ENCODE measurements at places on chromosomes 1 and 21.

GRCh38 chr1:171185091-171185490, at the start of gene FMO2:
FMO2 (plus strand) TSS chr1:171185300; CDS start chr1:171185714, 414 bp downstream.
- DNase-seq: no peak

DNA sequence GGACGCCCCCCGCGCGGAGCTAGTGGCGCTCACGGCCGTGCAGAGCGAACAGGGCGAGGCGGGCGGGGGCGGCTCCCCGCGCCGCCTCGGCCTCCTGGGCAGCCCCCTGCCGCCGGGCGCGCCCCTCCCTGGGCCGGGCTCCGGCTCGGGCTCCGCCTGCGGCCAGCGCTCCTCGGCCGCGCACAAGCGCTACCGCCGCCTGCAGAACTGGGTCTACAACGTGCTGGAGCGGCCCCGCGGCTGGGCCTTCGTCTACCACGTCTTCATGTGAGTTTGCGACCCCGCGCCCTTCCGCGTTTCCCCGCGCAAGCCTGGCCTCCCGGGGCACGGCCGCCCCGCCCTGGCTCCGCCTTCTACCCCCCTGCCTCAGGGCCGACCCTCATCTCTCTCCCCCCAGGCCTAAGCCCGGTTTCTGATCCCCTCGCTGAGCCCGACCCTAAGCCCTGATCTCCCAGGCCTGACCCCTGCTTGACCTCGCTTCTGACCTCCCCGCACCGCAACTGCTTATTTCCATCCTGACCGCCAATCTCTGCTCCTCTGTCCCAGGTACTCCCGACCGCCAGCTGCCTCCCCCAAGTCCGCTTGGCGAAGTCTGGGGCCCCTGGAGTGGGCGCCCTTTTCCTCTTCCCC, 669 bp downstream of the KCNQ4 start:
- DNase-seq: no peak

DNA sequence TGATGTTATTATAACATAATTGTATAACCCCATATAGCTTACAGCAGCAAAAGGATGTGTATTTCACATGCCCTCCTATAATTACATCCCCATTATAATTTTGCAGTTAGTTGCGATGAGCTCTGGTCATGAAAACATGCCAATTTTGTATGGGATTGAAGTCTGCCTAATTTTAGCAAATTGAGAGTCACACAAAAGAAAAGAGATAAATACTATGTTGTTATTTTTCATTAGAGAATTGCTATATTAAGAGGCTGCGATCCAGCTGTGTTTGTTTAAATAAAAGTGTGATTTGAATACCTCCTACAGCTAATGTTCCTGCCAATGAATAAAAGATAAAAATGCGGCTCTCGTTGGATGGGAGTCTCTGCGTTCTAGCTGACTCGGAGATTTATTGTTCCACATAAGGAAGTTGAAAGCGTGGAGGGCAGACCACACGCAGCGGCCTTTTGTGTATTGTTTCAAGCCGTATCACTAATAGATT, 461.0 kb upstream of the NFIA start:
- no peak for DNase-seq

DNA sequence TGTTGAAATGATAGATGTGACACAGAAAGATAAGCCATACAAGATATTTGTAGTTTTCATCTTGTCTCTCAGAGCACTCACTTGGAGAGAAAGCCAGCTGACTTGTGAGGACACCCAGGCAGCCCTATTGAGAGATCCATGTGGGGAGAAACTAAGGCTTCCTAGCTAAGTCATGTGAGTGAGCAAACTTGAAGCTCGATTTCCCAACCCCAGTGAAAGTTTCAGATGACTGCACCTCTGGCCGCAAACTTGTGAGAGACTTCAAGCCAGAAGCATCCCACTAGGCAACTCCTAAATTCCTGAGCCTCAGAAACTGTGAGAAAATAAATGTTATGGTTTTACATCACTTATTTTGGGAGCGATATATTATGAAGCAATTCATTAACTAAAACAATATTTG, 832.3 kb downstream of the LTN1 start:
- no peak for DNase-seq

GRCh38 chr1:68129536-68130250, 79.3 kb upstream of the DIRAS3 start:
- DNase-seq: no peak

DNA sequence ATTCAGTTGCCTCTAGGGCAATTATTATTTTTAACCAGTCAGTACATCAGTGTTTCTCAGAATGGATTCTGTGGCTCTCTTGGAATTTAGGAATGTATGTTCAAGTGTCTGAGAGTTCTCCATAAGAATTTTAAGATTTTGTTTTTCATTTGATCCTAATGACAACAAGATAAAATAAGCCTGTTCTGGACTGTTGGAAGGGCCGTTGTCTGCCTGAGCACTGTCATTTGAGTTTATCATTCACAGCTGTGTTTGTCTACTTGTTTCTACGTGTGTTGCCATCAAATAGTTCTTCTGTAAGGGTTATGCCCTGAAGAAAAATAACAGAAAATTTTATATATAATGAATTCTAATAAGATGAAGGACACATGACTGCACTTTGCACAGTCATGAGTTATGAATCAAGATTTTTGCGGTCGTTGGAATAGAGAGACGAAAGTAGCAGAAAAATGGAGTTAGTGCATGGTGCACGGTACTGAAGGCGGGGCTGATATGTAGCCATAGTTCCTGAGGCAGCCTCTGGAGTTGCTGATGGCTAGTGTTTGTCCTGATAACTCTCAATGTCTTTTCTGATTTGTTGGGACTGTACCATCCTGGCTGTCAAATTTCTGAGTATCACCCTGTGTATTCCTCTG, 92.5 kb downstream of the NOS1AP start:
- DNase-seq: no peak

GRCh38 chr1:17857996-17858395, 102.9 kb downstream of the ACTL8 start:
- DNase-seq: no peak

- no peak for DNase-seq
These were observed 32.6 kb downstream of the TNFRSF8 start for GRCh38 chr1:12095452-12096263.

DNA sequence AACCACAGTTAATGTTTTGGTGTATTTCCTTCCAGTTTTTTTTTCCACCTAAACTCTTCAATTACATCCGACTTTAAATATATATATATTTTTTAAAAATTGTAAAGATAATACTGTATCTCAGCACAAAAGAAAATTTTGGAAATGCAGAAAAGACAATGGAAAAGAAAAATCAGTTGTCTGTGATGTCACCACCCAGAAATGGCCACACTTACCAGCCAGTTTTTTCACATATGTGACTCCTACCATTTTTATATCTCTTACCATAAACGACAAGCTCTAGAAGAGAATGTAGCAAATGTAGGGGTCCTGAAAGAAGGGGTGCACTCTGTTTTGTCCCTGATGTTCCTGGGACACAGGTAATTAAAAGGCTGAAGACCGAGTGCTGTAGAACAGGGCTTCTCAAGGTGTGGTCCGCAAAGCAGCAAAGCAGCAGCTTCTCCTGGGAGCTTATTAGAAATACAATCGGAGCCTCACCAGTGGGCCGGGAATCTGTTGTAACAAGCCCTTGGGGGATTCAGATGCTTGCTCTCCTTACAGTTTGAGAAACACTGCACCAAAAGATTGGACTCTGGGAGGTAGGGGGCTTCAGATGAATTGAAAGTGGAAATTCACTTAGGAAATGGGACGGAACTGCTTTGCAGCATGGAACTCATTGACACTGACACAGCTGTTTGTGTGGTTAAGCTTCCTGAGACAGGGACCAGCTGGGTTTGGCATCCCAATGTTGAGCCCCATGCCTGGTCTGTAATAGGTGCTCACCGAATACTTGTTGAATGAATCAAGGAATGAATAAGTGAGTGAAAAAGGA, 44.1 kb downstream of the ALPL start:
- DNase-seq: no peak

DNA sequence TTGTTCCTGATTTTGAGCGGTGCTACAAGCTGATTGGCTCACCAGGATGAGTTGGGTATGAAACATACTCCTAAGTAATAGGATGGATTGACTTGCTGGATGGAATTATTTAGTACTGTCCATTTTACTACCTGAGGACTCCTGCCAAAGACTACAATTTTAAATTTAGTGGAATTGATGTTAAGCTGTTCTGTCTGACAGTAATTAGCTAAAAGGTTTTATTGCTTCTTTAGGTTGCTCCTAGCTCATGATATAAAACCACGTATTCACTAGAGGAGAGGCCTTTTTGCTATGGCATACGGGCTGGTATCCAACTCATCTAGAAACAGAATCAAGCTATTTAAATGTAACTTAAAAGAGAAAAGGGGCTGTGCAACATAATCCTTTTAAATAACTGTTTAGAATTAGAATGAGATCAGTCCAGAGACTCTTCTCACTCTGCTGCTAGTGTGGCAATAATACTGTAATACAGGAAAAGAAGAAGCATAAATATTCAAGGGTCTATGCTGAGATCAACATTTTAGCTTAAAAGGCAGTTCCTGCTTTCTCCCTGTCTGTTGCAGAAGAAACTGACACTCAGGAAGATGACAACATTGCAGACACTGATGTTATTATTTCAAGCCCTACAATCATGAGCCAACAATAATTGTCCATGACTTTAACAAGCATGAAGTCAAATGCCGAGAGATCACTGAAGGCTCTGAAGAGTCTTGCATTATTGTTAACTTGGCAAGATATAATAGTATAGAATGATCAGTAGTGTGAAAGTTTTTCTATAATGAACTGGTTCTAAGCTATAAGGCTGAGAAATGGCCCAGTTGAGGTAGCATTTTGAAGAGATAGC, 258.7 kb upstream of the ADGRL4 start:
- DNase-seq: no peak

- DNase-seq: no peak
These were observed 40.2 kb downstream of the RASAL2 start for GRCh38 chr1:178134061-178134460.

DNA sequence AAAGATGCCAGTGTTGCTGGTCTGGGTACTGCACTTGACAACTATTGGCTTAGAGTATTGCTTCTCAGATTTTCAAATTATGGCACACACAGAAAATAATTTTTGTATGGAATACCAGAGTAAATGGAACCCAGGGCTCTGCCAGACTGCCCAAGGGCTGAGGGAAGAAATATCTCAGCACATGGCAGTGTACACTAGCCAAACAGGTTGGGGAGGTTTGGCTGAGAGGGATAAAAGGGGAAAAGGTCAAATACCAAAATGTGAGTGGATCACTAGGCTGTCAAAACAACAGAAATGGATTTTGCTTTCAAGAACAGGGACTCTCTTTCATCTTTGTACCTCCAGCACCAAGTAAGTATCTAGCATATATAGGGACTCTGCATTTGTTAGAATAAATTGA, 3.0 kb upstream of the RGS8 start:
- no peak for DNase-seq

DNA sequence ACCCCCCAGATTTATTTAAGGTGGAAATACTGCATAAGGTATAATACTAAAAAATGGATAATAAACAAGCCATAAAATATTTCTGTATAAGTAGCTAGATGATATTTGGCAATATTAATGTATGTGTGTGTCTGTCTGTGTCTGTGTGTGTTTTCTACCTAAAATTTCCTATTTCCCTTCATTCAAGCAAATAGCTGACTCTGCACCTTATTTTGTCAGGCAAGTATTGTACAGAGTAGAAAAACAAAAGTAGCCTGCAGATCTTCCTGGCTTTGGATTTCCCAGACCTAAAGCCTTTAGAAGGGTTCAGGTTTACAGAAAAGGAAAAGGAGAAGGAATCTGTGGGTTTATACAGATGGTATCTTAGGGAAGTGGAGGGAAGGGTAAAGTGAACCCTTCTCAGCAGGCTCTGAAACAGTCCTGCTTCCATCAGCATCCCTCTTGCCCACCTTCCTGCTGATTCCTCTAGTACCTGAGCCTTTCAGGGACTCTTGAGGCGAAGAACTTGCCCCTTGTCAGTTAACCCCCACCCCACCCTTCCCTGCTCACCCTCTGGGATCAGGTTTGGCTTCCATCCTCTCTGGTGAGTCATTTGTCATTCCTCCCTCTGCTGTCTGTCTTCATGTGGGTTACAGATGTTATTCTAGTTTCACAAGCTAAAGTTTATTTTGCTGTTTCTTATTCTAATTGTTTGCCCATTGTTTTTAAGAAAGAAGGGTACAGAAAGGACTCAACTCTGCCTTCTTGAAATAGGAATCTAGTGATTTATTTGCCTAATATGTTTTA, 21.7 kb upstream of the RGS16 start:
- no peak for DNase-seq

DNA sequence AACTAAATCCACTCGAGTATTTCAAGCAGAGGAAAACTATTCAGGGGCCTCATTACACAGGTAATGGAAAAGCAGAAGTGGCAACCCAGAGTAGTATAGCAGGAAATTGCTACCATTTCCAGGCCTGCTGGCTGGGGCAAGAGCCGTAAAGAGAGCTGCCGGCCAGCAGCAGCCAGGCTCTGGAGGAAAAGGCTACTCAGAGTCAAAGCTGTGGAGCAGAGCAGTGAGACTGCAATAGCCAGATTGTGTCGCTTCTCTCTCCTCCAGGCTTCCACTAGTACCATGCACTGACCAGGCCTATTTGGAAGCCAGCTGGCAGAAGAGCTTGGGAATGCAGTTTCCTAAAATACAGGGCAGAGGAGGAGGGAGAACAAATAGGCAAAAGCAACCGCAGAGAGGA, 155.5 kb downstream of the OMA1 start:
- DNase-seq: no peak

- no peak for DNase-seq
These were observed 28.0 kb upstream of the FOXO6 start for GRCh38 chr1:41333146-41333784.

DNA sequence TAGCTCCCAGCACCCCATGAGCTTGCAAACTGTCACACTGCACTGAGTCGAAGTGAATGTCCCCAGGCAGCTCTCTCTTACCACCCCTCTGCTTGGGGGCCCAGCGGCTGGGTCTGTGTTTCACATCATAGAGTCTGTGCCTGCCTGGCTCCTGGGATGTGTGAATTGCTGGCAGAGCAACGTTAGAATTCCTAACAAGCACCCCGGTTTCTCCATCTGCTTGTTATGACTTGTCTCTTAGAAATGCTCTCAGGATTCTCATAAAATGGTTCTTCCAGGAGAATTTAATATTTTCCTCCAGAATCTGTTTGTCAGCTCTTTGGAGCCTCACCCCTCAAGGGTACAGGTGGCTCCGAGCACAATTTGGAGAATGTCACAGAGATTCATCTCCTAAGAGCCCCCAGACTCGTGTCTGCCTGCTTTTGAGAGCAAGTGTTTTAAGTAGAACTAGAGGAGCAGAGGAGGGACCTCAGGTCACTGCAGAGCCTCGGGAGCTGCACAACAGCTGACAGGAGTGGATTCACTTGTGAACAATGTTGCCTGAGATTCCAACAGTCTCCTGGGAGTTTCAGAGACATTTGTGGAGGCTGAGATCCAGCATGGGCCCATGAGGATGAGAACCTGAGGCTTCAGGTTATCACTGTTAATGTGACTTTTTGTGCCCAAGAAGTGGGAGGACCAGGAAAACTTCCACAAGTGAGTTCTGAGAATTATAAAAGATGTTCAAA, 131.5 kb downstream of the KCNJ6 start:
- DNase-seq: no peak

Data from head of caudate nucleus (tissue), 42 donors.